Thoracic aorta (tissue), 2 donors: ENCODE measurements at places on chromosomes 1 and 21. TPM values are rescaled to one million over a fixed set of nuclear protein-coding genes. Genes with fewer than 3 reads are reported as not detected.

Gene PTPN22
- 6.6 TPM for total RNA-seq

Gene OPRD1
- total RNA-seq: not detected

Gene SLAMF1
- 2.3 TPM for total RNA-seq

DNA sequence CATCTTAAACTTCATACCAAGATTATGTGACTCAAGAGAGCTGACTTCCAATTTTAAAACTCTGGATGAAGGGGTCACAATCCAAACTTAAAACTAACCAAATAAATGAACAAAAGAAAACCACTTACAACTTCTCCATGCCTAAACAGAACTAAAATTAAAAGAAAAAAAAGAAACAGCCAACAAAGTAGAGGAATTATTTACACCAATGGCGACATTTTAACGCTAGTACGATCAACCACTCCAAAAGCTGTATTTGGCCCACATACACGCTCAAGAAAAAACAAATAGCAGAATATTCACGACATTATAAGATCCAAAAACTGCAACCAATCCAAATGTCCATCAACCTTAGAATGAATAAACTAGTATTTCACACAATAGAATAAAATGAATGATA lies 42.4 kb downstream of the ENAH start:
- no peaks in the 10 kb centered on the region for H3K36me3 ChIP-seq
- H3K27me3 ChIP-seq: no peaks in the 10 kb centered on the region
- peaks cover 52% of the 10 kb centered on the region for H3K4me1 ChIP-seq
- H3K4me3 ChIP-seq: no peak overlapping the region
- peak overlapping the region; percentile 37 for H3K27ac ChIP-seq
- DNase-seq: no peak

DNA sequence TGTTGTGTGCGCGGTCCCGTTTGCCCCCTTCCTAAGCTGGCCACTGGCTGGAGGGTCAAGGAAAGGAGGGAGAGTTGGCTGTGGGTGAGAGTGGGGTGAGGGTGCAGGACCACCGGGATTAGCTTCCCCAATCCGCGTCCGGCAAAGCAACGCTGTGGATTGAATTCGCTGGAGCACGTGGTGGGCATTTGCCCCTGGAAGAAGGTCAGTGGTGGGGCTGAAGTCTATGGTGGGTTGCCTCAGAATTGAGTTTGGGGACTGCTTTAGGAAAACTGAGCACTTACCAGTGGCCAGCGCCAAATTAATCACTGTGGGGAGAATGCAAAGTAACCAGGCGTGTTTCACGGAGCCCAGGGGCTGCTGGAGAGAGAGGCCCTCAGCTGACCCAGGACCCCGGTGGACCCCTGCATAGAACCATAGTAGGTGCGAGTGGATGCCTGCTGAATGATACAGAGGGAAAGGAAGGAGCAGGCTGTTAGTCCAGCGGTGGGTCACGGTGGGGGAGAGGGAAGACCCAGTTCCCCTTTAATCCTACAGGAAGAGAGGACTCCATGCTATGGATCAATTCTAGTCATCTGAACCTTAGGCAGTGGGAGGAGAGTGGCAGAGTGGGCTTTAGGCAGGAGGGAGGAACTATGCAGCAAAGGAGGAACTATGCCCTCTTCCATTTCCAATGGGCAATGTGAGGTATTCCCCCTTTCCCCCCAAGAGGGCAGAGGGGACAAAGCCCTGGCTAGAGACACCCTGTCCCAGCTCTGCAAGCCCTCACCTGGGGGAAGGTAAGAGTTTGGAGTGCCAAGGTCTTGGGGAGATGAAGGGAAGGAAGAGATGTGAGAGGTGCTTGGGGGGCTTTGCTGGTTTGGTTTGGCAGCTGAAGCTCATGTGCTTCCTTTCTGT lies 1.2 kb downstream of the TNFRSF8 start:
- peaks cover 6% of the 10 kb centered on the region for H3K27me3 ChIP-seq
- no peaks in the 10 kb centered on the region for H3K4me1 ChIP-seq
- no peaks in the 10 kb centered on the region for H3K36me3 ChIP-seq

GRCh38 chr1:87399701-87400100 lies 71.0 kb downstream of the LMO4 start:
- no peaks in the 10 kb centered on the region for H3K27me3 ChIP-seq
- H3K4me1 ChIP-seq: no peaks in the 10 kb centered on the region
- no peaks in the 10 kb centered on the region for H3K36me3 ChIP-seq

DNA sequence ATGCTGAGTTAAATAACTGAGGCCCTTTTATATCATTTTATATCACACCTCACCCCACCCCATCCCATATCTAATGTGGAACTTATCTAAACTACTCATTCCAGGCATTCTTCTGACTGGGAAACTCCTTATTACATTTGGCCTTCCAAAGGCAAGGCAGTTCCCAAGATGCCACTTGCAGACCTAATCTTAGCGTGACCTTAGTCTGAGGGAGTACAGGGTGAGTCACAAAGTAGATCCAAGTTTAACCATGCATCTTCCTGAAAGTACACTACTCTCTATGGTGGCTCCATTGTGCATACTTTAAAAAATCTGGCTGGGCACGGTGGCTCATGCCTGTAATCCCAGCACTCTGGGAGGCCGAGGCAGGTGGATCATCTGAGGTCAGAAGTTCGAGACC lies 353.6 kb upstream of the C1orf87 start:
- no peaks in the 10 kb centered on the region for H3K27me3 ChIP-seq
- no peaks in the 10 kb centered on the region for H3K36me3 ChIP-seq
- peaks cover 14% of the 10 kb centered on the region for H3K4me1 ChIP-seq
- DNase-seq: no peak

- H3K4me1 ChIP-seq: no peaks in the 10 kb centered on the region
- no peak overlapping the region for H3K4me3 ChIP-seq
- DNase-seq: no peak
- no peaks in the 10 kb centered on the region for H3K36me3 ChIP-seq
Observed at GRCh38 chr1:13674377-13674776, 25.6 kb upstream of the PRDM2 start.

DNA sequence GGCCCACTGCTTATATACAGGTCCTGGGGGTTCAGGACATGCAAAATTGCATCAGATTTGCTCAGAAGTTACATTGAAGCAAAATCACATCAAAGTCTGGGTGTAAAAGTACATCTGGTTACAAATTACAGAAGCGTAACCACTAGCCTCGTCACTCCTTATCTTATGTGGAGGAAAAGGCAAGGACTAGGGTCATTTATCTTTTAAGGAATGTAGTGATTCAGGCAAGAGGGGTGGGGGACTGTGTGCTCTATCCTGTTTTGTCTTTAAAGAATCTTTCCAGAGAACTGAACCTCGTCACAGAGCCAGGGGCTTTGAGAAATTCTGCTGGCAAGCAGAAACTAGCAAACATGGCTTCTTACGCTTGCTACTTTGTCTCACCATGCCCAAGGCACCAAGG lies 61.1 kb upstream of the RAB4A start:
- no peak for DNase-seq
- H3K36me3 ChIP-seq: no peaks in the 10 kb centered on the region
- H3K4me3 ChIP-seq: no peak overlapping the region
- H3K27ac ChIP-seq: no peak overlapping the region
- peaks cover 6% of the 10 kb centered on the region for H3K4me1 ChIP-seq

GRCh38 chr1:19388980-19389379 lies 76.9 kb downstream of the SLC66A1 start:
- no peak overlapping the region for H3K4me3 ChIP-seq
- H3K4me1 ChIP-seq: peaks cover 55% of the 10 kb centered on the region
- DNase-seq: peak; percentile 41
- no peaks in the 10 kb centered on the region for H3K36me3 ChIP-seq

- H3K36me3 ChIP-seq: no peaks in the 10 kb centered on the region
- H3K4me1 ChIP-seq: no peaks in the 10 kb centered on the region
- H3K27ac ChIP-seq: no peak overlapping the region
Observed at GRCh38 chr1:3441410-3441847, 13.0 kb upstream of the ARHGEF16 start.

- no peak overlapping the region for H3K4me3 ChIP-seq
- H3K4me1 ChIP-seq: no peaks in the 10 kb centered on the region
- no peaks in the 10 kb centered on the region for H3K27me3 ChIP-seq
- no peak overlapping the region for H3K27ac ChIP-seq
Observed at GRCh38 chr1:226951286-226952117, 11.4 kb downstream of the COQ8A start.

GRCh38 chr1:7587773-7588456 lies 183.2 kb upstream of the VAMP3 start:
- peaks cover 8% of the 10 kb centered on the region for H3K4me1 ChIP-seq
- no peaks in the 10 kb centered on the region for H3K27me3 ChIP-seq
- no peak overlapping the region for H3K27ac ChIP-seq
- no peak for DNase-seq
- H3K36me3 ChIP-seq: no peaks in the 10 kb centered on the region

- no peak for DNase-seq
- no peak overlapping the region for H3K27ac ChIP-seq
- H3K36me3 ChIP-seq: peaks cover 31% of the 10 kb centered on the region
Observed at GRCh38 chr1:226892524-226892875, 22.1 kb downstream of the PSEN2 start.

DNA sequence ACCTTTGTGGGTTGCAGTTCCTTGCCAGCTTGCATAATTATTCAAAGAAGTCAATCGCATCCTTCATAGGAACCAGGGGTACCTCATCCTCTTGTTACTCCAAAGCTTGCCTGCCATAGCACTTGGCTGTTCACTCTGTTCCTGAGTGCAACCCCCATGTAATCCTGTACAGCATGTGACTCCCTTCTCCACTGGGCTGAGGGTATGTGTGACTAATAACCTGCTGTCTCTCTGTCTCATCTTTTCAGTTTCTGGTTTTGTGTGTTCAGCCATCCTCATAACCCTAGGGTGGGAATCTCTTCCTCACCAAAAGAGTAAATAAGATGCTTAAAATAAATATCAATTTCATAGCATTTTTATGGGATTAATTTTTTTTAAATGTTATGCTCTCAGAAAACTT lies 351.9 kb downstream of the S1PR1 start:
- H3K4me1 ChIP-seq: no peaks in the 10 kb centered on the region
- H3K36me3 ChIP-seq: no peaks in the 10 kb centered on the region
- no peak for DNase-seq
- no peak overlapping the region for H3K4me3 ChIP-seq

DNA sequence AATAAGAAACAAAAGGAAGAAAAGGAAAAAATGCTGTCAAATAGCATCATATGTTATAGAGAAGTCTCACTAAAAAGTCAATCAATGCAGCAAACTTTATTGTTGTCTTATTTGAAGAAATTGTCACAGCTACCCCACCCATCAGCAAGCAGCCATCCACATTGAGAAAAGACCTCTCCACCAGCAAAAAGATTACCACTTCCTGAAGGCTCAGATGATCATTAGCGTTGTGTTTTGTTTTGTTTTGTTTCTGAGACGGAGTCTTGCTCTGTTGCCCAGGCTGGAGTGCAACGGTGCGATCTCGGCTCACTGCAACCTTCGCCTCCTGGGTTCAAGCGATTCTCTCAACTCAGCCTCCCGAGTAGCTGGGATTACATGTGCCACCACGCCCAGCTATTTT lies 29.0 kb downstream of the ATP2B4 start:
- no peaks in the 10 kb centered on the region for H3K27me3 ChIP-seq
- H3K4me1 ChIP-seq: peaks cover 22% of the 10 kb centered on the region
- no peak overlapping the region for H3K4me3 ChIP-seq
- no peaks in the 10 kb centered on the region for H3K36me3 ChIP-seq

GRCh38 chr1:18932879-18933278 lies 23.6 kb downstream of the IFFO2 start:
- H3K36me3 ChIP-seq: peaks cover 3% of the 10 kb centered on the region
- no peak overlapping the region for H3K27ac ChIP-seq
- no peaks in the 10 kb centered on the region for H3K27me3 ChIP-seq
- no peak for DNase-seq
- H3K4me3 ChIP-seq: no peak overlapping the region

GRCh38 chr1:160819186-160819585 lies 23.2 kb downstream of the LY9 start:
- H3K4me3 ChIP-seq: no peak overlapping the region
- H3K36me3 ChIP-seq: no peaks in the 10 kb centered on the region
- H3K27me3 ChIP-seq: no peaks in the 10 kb centered on the region
- H3K27ac ChIP-seq: no peak overlapping the region
- DNase-seq: no peak

- DNase-seq: no peak
- H3K36me3 ChIP-seq: peaks cover 88% of the 10 kb centered on the region
- H3K4me1 ChIP-seq: no peaks in the 10 kb centered on the region
- no peak overlapping the region for H3K4me3 ChIP-seq
- H3K27me3 ChIP-seq: no peaks in the 10 kb centered on the region
Observed at GRCh38 chr1:43422995-43423671, 30.6 kb downstream of the HYI start.

GRCh38 chr1:90486996-90487395 lies 230.1 kb downstream of the BARHL2 start:
- no peaks in the 10 kb centered on the region for H3K36me3 ChIP-seq
- no peaks in the 10 kb centered on the region for H3K4me1 ChIP-seq
- DNase-seq: no peak
- no peak overlapping the region for H3K27ac ChIP-seq
